ENCODE measurements at places on chromosomes 1 and 21.
A peak's percentile ranks its signal among the peaks of the same experiment; 100 is the strongest.

- no peak for DNase-seq
Measured at GRCh38 chr1:221141606-221142285, 262.5 kb downstream of the HLX start.

DNA sequence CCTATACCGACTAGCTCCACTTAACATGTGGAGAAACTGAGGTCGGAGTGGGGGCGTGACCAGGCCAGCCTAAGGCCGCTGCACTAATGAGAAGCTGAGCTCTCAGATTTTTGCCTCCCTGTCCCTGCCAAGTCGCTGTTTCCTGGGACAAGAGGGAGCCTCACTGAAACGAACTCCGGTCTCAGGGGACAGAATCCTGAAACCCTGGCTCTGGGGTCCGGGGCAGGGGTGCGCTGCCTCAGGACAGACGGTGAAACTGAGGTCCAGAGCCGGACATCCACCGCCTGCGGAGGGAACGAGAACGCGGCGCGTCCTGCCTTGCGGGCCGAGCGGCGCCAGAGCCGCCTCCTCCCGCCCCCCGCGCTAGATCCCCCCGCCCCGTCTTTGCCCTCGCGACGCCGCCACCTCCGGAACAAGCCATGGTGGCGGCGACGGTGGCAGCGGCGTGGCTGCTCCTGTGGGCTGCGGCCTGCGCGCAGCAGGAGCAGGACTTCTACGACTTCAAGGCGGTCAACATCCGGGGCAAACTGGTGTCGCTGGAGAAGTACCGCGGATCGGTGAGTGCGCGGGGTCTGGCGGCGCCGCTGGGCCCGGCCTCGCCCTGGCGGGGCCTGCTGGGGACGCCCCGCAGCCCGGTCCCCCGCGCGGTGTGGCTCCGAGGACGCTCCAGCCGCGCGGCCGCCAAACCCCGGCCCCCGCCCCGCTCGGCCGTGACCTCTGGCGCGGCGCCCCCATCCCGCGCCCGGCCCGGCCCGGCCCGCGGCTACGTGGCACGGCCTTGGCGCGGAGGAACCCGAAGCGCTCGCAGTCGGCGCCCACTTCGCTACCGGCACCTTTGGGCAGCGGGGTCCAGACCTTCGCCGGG lies at the start of gene GPX7:
GPX7 (plus strand) TSS at position 381 of the 865 bp plus-strand sequence; CDS start at position 420, 39 bp downstream.
- peak; percentile 42 for DNase-seq

DNA sequence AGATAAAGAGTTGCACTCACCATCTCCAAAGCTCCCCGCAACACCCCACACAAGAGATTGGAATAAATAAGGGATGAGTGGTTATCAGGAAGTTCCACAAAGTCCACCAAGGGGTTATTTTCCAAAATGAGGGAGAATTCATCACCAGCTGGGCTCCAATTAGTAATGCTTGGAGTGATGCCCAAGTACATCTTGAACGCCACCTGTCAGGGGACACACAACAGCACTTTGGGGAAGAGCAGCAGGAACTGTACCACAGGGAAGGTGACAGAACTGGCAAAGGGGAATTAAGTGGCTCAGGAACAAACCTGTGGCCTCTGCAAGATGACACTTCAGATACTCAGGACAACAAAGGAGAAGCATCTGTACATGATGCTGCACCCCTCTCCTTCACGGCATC lies 11.5 kb downstream of the TRAPPC3 start:
- DNase-seq = peak; percentile 58

GRCh38 chr1:220827445-220828178 lies 40.9 kb downstream of the MTARC1 start:
- peak; percentile 57 for DNase-seq

GRCh38 chr1:41462680-41463004 lies 21.8 kb downstream of the EDN2 start:
- no peak for DNase-seq

DNA sequence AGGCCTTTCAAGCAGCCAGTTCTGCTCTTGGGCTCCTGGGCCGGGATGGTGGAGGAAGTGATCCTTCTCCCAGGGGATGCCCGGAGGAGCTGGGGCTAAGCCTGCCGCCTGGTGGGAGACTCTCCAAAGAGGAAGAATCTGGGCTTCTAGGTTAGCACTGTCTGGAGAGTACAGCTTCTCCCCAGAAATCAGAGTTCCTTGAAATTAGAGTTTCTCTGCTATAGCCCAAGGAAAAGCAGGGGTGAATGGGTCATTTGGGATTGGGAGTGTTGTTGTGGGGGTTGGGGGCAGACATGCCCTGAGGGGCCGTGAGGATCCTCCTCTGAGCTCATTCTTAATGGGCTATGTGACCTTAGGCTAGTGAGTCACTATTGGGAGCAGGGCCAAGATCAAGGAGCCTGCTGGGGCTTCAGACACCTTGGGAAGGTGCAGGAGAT lies 6.5 kb downstream of the LGR6 start:
- no peak for DNase-seq

GRCh38 chr21:44370027-44370735 lies 16.8 kb downstream of the TRPM2 start:
- DNase-seq = peak; percentile 45

DNA sequence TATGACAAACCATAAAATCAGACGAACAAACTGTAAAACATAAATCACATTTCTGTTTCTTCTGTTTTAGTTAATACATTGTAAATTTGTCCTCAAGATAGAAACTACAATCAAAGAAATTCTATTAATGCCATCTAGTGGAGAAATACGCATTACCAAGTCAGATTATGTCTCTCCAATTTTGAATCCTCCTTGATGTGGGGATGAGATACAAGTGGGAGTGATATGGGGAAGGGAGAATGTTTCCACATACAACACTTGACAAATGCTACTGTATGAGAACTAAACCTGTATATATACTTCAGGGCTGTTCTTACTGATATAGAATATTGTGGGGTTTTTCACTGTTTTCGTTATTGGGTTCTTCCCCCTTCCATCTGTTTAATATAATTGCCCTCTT lies 2.6 kb downstream of the HFM1 start:
- peak; percentile 45 for DNase-seq

DNA sequence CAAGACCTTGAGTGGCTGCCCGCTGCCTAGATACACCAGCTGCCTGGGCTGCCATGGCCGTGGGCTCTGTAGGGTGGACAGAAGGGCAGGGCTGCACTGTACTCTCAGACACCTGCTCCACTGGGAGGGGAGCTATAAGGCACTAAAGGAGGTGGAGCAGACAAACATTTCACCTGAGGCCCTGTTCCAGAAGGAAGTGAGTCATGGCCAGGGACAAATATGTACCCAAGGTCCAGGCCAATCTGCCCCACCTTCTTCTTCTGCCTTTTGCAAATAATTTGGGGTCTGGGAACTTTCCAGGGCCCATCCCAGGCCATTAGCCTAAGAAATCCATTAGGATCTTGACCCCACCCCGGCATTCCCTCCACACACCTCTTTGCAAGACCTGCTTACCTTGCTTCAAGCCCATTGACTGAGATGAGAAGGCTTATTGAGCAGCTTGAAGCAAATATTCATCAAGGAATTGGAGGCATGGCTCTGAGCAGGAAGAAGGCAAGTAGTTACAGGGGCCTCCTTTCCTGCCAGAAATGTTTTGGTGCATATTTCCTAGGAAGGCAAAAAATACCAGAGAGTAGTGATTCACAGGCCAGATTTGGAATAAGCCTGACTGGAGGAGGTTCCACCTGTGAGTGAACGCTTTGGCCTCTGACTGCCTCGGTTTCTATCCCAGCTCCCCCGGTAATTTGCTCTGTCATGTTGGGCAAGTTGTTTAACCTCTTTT lies at the start of gene CAPN8:
CAPN8 (minus strand) TSS at position 110 of the 721 bp plus-strand sequence; CDS start at position 55, 55 bp downstream.
- DNase-seq = no peak

GRCh38 chr1:234976861-234977680 lies 151.6 kb downstream of the TOMM20 start:
- DNase-seq = no peak

DNA sequence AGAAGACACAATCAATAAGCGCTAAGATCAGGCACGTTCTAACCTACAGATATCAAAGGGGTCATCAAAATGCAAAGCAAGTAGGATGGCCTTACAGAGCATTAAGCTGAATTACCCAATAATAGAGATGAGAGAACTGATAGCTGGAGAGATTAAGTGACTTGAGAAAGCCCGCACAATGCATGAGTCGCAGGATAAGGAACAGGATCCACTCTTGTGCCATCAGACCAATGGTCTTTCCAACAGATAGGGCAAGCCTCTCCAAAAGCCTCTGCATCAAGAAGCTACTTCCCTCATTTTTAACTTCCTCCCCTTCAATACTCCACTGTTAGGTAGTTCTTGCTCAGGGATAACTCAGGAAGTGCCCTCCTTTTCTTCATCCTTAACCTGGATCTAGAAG lies 2.6 kb downstream of the CHML start:
- DNase-seq = no peak

DNA sequence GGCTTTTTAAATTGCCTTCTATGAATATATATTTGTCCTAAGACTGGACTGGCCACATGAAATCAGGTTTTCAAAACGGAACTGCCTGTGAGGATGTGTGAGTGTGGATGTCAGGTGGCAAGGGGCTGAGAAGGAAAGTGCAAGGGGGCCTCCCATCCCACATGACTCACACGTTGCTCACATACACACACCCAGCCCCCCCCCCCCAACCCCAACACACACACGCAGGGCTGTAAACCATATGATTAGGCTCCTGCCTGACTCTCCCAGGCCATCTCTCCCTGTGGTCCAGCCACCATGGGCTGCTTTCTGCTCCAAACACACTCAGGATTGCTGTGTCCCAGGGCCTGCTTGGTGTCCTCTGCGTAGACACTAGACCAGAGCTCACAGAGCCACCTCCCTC lies 22.4 kb downstream of the DEGS1 start:
- peak; percentile 10 for DNase-seq

DNA sequence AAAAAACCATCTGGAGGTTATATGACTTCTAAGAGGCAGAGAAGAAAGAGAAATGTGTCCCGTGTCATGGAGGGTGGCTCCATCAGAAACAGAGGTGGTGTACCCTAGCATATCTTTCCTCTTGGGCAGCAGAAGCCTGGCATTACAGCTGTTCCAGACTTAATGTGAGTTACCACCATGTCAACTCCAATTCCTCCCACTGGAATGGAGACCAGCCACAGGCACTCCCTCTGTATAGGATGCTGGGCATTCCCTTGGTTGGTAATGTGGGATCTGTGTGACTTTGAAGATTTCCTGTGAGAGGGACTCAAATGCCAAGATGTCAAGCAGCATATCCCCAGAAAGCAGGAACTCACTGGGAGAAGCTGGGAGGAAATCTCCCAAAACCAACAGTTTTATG lies 77.1 kb upstream of the COG2 start:
- no peak for DNase-seq

GRCh38 chr1:59223989-59224634 lies 72.8 kb upstream of the FGGY start:
- DNase-seq = no peak

DNA sequence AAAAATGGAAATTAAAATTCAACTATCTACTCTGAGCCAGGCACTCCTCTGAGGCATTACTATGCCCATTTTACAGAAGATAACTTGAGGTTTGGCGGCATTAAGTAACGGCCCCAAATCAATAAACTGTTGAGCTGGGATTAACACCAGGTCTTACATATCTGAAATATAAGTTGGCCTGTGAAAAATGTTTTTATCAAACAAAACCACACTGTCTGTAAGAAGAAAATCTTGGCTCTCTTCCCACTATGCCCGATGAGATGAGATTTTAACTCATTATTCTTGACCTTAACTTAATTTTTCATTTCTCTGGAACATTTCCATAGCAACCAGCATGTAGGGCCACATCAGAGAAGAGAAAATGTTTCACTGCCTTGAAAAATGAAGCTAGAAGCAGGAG lies 21.8 kb downstream of the RC3H1 start:
- no peak for DNase-seq

GRCh38 chr1:46747683-46748288 lies 28.9 kb upstream of the EFCAB14 start:
- DNase-seq = peak; percentile 68

- DNase-seq = no peak
Measured at GRCh38 chr21:37592496-37592895, 225.9 kb downstream of the DYRK1A start.

- DNase-seq = no peak
Measured at GRCh38 chr21:35050348-35051286, 1.5 kb upstream of the RUNX1 start.

Measured in NCI-H345 (cell line).